SK-MEL-5 (cell line): ENCODE measurements at places on chromosomes 1 and 21. TPM values are rescaled to one million over a fixed set of nuclear protein-coding genes. Genes with fewer than 3 reads are reported as not detected.

The CFHR2 gene
- total RNA-seq: not detected in 2 replicates

The ADAM30 gene
- not detected in 2 replicates for total RNA-seq

The ATP6V1G3 gene
- not detected in 2 replicates for total RNA-seq

The CFAP45 gene
- 0.13 and 0.56 TPM in 2 replicates for total RNA-seq

The PLA2G2D gene
- total RNA-seq: not detected in 2 replicates
